ENCODE measurements at places on chromosomes 16 and 17. TPM values are rescaled to one million over a fixed set of nuclear protein-coding genes. Genes with fewer than 3 reads are reported as not detected.

- DNase-seq, result peak; percentile 57
Observed at GRCh38 chr16:89013111-89013510, 36.1 kb upstream of the CBFA2T3 start.

DNA sequence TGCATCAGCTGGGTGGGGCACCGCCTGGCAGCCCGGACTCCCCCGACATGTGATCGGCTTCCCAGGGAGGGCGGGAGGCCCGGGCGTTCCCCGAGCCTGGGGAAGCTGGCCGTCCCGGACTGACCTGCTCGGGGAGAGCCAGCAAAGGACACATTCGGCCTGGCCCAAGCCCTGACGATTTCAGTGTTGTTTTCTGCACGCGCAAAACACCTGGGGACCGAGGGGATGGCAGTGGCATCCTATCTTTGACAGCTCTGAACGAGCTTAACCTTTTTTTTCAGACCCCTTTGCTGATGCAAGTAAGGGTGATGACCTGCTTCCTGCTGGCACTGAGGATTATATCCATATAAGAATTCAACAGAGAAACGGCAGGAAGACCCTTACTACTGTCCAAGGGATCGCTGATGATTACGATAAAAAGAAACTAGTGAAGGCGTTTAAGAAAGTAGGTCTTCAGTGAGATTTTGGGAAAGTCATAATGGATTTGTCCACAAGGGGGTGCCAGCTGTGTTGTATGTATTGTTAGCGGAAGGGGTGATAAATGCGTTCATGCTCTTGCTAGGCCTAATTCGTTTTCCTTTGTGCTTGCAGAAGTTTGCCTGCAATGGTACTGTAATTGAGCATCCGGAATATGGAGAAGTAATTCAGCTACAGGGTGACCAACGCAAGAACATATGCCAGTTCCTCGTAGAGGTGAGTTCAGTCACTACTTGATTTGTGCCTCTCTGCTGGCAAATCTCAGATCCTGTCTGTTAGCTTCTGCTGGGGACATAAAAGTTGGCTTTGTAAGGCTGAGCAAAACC, 1.0 kb downstream of the EIF1 start:
- peak; percentile 41 for DNase-seq

- DNase-seq, result peak; percentile 22
Observed at GRCh38 chr17:49676276-49676868, 1.5 kb downstream of the SPOP start.

DNA sequence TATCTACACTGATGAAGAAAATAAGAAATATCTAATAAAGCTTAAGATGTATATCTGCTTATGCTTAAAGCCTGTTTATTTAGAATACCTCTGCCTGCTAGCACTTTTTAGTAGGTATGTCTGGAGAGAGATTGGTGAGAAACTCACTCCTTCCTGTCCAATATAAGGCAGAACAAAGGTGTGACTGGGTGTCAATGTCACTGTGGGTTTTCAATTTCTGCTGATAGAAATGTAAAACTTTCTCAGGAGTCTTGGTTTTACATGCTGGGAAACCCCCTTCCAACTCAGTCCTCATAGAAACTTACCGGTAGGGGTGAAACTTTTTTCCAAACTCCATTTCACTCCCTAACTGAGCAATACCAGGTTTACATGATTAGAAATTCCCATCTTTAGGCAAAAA, 17.8 kb upstream of the MPHOSPH6 start:
- no peak for DNase-seq

- DNase-seq, result no peak
Observed at GRCh38 chr16:17887963-17888362, 417.2 kb upstream of the XYLT1 start.

GRCh38 chr16:86714166-86714565, 135.8 kb downstream of the FOXL1 start:
- no peak for DNase-seq

- DNase-seq, result no peak
Observed at GRCh38 chr16:12900599-12901203, 697 bp upstream of the SHISA9 start.

Gene ARHGAP44
- 2.9 TPM for total RNA-seq

DNA sequence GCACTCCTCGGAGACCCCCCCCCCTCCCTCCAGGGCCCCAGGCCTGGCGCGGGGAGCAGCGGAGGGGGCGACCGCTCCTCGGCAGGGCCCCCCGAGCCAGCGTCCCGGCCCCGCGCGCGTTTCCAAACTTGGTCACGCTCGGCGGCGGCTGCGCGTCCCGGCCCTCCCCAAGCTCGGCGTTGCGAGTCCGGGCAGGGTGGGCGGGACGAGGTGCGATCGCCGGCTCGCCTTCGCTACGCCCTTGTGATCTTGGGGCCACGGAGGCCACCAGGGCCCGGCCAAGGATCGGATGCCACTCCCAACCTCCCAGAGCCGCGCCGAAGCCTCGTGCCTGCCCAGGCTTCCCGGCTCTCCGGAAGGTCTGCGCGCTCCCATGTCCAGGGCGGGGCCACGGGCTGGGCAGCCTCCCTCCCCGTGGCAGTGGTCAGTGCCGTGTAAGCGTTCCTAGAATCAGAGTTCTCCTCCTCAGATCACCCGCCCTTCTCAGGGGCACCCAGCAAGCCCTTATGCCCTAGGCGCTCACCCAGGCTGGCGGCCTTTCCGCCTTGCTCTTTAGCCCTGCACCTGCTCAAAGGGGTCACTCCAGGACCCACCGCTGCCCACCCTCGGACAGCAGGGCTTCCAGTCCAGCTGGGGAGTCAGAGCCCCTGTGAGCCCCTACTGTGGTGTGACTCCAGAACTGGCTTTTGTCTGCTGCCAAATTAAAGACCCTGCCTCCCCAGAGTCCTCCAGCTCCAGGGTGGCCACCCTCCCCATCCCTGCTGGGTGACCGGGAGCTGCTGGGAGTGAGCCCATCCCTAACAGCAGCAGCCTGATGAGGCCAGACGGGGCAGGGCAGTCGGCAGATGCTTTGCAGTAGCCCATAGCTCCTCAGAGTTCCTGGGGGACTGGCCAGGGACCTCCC, 12.2 kb upstream of the MRPS23 start:
- DNase-seq, result peak; percentile 94

Gene CD79B
- total RNA-seq, result 0.36 TPM

DNA sequence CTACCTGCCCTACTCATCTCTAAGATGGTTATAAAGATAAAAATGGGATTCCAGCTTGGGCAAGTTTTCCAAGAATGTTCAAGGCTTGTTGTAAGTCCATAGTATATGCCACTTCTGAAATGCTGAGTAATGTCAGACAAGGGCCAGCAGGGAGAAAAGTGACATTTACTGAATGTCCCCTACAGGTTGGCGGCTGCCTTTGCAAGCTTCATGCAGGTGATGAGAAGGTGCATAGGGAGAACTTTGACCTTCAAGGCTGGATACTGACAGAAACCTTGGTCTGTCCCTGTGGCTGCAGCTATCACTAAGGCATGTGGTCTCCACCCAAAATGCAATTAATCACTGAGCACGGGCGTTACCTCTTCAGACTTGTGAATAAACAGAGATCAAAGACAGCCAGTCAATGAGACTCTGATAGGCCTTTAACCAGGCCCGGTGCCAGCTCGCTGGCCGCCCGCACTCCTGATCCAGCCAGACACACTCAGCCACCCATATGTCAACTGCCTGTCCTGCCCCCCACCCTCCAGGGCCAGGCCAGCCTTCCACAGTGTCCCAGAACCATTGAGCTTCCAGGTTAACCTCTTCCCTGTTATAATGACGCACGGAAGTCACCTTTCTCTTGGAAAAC, 26.8 kb upstream of the AXIN2 start:
- DNase-seq, result no peak

GRCh38 chr16:28162326-28162877, 49.4 kb downstream of the XPO6 start:
- DNase-seq, result no peak

Gene B9D1
- 20.6 TPM for total RNA-seq

GRCh38 chr17:8147141-8147804, 4.9 kb downstream of the PER1 start:
- peak; percentile 75 for DNase-seq

Data from osteoblast (primary cell).